Activated naive CD8-positive, alpha-beta T cell treated with anti-CD3 and anti-CD28 coated beads, Interleukin-2, amount 10 ng/mL, durations not matched to agents 7 days and 5 days (primary cell): ENCODE measurements at places on chromosomes 3 and 15. TPM values are rescaled to one million over a fixed set of nuclear protein-coding genes. Genes with fewer than 3 reads are reported as not detected.

COL8A1 gene
- total RNA-seq = not detected

NAALADL2 gene
- not detected for total RNA-seq

RBP2 gene
- not detected for total RNA-seq

SCAMP5 gene
- total RNA-seq = 0.22 TPM

SH3GL3 gene
- not detected for total RNA-seq

AMIGO3 gene
- total RNA-seq = 0.61 TPM

SKOR1 gene
- 0.71 TPM for total RNA-seq

OSTN gene
- not detected for total RNA-seq

CHAC1 gene
- 14.1 TPM for total RNA-seq

KIF7 gene
- total RNA-seq = 0.14 TPM

LRRN1 gene
- total RNA-seq = 1.4 TPM

SEMA3B gene
- 0.36 TPM for total RNA-seq

POLR2M gene
- total RNA-seq = 98.3 TPM

ALDH1L1 gene
- not detected for total RNA-seq

ATP13A5 gene
- not detected for total RNA-seq

PPP2R3A gene
- total RNA-seq = 0.23 TPM

PAK2 gene
- 77.2 TPM for total RNA-seq

CPA3 gene
- total RNA-seq = not detected

SH3BP5 gene
- 12.7 TPM for total RNA-seq

LRTM1 gene
- total RNA-seq = not detected

TOMM70 gene
- 36.6 TPM for total RNA-seq

CIB1 gene
- total RNA-seq = 130 TPM

B3GNT5 gene
- total RNA-seq = 0.79 TPM

SLC6A1 gene
- not detected for total RNA-seq

TM4SF1 gene
- not detected for total RNA-seq

PLA2G4E gene
- not detected for total RNA-seq

TMEM212 gene
- not detected for total RNA-seq

UPK1B gene
- not detected for total RNA-seq

AHSG gene
- not detected for total RNA-seq

ISY1 gene
- 52.1 TPM for total RNA-seq

DPPA2 gene
- not detected for total RNA-seq

ZMYND10 gene
- total RNA-seq = 2.2 TPM

TF gene
- total RNA-seq = 0.60 TPM

STRC gene
- 2.6 TPM for total RNA-seq

MCCC1 gene
- total RNA-seq = 31.2 TPM

SPESP1 gene
- 0.57 TPM for total RNA-seq

CLEC3B gene
- total RNA-seq = not detected

ZDHHC23 gene
- total RNA-seq = 3.7 TPM

CCR4 gene
- total RNA-seq = 17.5 TPM
